NAMALWA (cell line): ENCODE measurements at places on chromosomes 2 and 18.
A peak's percentile ranks its signal among the peaks of the same experiment; 100 is the strongest.

- DNase-seq, result no peak
These were observed 135.1 kb upstream of the GATA6 start for GRCh38 chr18:22034276-22034675.

DNA sequence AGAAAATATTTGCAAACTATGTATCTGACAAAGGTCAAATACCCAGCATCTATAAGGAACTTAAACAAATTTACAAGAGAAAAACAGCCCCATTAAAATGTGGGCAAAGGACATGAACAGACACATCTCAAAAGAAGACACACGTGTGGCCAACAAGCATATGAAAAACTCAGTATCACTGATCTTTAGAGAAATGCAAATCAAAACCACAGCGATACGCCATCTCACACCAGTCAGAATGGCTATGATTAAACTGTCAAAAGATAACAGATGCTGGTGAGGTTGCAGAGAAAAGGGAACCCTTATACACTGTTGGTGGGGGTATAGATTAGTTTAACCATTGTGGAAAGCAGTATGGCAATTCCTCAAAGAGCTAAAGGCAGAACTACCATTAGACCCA lies 64.3 kb upstream of the RBMS1 start:
- peak; percentile 40 for DNase-seq

GRCh38 chr2:105237045-105237765 lies 4.3 kb upstream of the GPR45 start:
- no peak for DNase-seq

DNA sequence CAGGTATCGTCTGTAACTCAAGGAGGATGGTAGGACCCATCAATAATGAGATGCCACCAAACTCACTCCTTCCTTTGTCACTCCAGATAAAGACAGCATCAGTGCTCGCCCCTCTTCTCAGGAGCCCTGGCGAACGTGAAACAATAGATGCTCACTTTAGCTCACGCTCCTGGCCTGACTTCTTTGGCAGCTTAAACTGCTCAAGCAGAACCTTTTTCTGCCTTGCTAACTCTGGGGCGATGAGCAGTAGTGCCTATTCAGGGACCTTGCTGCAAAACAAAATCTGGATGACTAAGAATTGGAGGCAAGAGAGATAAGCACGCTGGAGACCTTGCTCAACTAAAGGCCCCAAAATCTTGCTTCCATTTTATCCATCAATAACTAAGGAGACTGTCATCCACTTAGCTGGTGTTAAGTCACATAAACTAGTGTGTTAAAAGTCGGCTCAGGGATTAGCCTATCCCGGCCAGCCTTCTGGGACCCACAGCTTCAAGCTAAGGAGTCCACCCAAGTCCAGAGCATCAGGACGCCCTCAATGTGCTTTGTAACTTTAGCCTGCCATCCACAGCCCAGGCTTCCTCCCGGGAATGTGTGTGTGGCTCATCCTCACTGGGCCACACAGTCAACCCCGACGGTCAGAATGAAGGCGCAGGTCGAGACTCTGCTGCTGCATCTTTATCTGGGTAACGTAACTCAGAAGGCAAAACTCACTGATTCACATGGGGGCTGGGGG lies 38.9 kb downstream of the ZNF516 start:
- no peak for DNase-seq

DNA sequence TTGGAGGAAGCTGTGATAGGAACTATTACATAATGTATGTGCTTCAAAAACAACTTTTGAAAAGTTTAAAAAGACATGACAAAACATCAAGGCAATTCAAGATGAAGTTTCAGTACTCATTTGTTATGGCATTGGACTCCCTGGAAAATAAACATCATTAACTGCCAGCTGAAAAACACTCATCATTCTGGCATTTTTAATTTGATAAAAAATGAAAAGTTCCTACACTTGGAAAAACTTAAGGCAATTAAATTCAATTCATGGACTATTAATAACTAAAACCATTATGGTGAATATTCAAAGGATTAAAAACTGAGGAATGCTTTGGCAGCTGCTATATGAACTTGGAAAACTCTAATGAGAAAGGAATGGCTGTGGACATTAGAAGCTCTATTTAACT lies 8.5 kb downstream of the TYW5 start:
- DNase-seq, result no peak

GRCh38 chr2:226159875-226160479 lies 639.6 kb downstream of the IRS1 start:
- no peak for DNase-seq

GRCh38 chr2:127663566-127664064 lies 11.7 kb downstream of the LIMS2 start:
- DNase-seq, result no peak

- DNase-seq, result no peak
These were observed 149.6 kb downstream of the ESCO1 start for GRCh38 chr18:21450913-21451312.

- no peak for DNase-seq
These were observed 104.6 kb downstream of the KLF7 start for GRCh38 chr2:207061181-207061580.

GRCh38 chr18:11145413-11146191 lies 3.8 kb downstream of the PIEZO2 start:
- no peak for DNase-seq

DNA sequence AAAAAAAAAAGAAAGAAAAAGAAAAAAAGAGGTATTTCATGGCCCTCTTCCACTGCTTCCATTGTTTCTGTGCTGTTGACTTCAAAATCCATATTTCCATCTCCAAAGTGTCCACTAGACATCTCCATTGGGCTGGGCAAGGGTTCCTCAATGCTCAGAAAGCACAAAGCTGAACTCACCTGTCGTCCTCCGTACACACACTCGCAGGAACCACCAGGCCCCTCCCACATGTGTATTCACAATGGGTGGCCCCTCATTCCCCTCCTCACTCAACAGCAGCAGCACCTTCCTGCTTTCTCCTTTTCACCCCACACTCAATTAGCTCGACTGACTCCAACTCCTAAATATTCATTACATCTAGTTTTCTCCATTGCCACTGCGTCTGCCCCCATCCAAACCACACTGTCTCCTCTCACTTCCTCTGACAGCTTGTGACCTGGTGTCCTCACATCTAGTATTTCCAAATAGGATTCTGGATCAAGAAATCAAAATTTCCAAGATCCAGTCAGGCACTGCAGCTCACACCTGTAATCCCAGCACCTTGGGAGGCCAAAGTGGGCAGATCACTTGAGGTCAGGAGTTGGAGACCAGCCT lies 25.2 kb downstream of the OSBPL1A start:
- no peak for DNase-seq

DNA sequence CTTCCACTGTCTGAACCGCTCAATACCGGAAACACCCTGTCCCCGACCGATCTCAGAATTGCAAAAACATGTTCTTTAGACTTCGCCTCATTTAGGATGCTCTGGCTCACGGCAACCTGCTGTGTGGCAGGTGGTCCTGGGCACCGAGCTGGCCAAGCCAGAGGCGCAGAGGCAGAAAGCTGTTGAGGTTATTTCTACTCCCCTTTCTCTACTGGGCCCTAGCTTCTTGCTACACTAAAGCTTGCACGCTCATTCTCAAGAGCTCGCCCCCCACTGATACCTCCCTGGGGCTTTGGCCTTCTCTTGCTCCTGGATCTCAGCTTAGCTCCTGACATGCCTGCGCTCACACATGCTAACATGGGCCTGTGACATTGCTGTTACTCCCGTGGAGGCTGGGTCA lies 417.4 kb downstream of the LPIN1 start:
- DNase-seq, result no peak

- no peak for DNase-seq
These were observed 14.0 kb upstream of the SPDYA start for GRCh38 chr2:28796620-28797019.

DNA sequence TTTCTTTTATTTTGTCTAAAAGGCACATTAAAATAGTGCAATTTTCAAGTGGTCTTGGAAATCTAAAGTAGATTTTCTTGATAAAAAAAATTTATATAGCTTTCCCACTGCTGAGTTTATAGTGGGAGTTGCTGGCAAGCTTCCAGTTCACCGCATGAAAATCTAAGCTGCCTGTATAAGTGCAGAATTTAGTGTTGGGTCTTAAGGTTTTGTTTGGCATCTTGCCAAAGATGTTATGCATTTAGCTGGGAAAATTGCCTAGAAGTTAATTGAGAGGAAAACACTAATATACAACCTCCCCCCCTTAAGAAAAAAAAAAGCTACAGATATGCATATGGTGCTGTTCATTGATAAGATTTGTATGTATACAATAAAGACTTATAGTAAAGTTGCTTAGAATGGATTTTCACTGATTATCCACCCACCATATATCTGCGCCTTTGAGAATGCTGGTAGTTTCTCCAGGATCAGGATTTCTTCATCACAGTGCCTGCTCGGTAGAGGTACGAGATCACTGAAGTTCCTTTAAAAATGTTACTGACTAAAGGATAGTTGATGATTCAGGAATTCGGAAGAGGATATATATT lies 803.2 kb upstream of the POU3F3 start:
- DNase-seq, result no peak

DNA sequence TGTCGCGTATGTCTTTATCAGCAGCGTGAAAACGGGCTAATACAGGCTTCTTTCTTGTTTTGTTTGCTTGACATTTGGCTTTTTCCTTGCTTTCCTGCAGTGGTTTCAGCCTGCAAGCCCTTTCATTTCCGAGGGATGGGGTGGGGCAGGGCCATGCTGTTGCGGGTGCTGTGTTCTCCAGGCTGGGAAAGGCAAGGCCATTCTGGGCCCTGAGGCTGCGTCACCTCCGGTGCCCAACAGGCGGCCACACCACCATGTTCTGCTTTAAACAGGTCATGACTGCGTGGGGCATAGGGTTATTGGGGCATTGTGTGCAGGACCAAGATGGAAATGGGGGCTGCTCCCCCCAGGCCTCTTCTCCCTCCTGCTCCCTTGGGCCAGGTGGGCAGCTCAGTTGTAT lies 38.6 kb upstream of the PLB1 start:
- DNase-seq, result no peak

DNA sequence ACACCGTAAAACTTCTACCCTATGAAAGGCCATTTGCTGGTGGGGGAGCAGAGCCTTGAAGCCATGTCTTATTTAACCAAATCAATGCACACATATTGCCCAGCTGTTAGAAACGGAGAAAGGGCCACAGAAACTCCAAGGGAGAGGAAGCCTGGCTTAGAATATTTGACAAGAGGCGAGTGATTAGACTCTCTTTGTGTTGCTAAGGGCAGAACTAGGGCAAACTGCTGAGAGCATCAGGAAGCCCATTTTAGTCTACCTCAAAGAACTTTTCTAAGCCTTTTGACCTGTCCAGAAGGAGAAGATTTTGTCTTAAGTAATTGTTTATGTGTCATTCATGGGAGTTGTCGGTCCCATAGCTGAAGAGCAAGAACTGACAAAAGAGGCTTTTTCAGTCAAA lies 54.4 kb upstream of the CELF4 start:
- no peak for DNase-seq

DNA sequence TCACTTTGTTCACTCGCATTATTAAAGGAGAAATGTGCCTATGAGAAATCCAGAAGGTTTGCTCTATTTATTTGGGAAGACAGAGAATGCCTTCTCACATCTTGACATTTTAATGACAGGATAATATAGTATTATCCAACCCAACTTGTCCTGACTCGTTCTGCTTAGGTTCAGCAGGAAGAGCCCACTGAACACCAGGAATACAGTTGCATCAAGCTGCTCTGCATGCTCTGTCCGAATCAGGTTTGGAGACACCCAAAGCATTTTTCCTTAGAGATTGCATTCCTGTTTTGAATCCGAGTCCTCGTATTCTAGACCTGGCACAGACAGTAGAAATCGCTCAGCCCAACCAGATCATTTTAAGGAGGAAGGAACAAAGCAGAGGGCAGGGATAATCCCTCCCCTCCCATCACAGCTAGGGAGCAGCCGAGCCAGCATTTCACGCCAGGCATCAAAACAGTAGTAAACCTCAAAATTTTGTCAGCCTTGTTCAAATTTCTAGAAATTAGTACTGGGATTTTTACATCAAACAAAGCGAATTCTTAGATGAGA lies 837.4 kb upstream of the ID2 start:
- DNase-seq, result no peak

DNA sequence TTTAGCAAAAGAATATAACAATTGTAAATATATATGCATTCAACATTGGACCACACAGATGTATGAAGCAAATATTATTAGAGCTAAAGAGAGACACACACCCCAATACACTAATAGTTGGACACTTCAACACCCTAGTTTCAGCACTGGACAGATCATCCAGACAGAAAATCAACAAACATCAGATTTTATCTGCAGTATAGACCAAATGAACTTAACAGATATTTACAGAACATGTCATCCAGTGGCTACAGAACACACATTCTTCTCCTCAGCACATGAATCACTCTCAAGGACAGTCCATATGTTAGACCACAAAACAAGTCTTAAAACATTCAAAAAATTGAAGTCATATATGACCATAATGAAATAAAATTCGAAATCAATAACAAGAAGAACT lies 22.1 kb upstream of the EVA1A start:
- no peak for DNase-seq

GRCh38 chr2:119025013-119025412 lies 83.0 kb downstream of the MARCO start:
- DNase-seq, result no peak

GRCh38 chr2:238895891-238896600 lies 48.2 kb downstream of the TWIST2 start:
- no peak for DNase-seq

DNA sequence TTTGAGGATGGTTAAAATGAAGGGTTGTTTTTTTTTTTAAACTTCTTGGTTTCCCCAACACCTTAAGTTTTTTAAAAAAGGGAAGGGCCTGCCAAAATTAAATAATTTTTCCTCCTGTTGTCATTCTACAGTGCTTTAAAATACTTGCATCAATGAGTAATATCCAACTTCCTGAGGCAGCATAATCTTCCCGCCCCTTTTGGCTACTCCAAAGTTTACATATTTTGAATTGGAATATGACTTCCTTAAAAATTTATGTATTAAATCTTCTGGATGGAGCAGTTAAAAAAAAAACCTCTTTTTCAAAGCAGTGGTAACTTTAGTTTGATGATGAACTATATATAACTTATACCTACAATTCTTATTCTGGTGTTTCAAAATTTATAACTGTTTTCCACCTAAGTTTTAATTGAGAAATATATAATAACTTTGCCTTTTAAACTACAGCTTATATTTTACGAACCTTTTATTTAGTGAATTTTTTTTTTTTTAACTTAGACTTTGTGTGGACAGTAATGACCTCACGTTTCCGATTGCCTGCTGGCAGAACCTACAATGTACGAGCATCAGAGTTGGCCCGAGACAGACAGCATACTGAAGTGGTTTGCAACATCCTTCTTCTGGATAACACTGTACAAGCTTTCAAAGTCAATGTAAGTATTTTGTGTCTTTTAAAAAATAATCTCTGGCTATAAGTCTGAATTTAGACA lies 49.8 kb downstream of the PTPN4 start:
- no peak for DNase-seq
